ENCODE measurements at places on chromosomes 3 and 15.

DNA sequence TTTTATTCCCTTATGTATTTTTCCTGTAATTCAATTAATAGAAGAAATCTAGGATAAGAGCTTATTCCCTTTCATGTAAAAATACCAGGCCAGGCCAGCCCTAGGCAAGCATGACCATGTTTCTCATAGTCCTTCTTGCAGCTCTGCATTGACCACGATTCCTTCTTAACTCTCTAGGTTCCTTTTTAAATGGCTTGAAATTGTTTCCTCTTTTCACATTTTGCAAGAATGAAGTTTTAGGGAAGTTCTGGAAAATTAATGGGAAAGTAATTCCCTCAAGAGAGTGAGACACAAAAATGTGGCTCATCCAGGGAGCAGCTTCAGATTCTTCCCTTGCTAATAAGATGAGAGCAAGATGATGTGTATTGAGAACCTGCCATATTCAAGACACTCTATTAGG, 116.5 kb upstream of the FGF7 start:
- DNase-seq, result no peak

- no peak for DNase-seq
Observed at GRCh38 chr3:53190659-53191058, 29.6 kb downstream of the PRKCD start.

DNA sequence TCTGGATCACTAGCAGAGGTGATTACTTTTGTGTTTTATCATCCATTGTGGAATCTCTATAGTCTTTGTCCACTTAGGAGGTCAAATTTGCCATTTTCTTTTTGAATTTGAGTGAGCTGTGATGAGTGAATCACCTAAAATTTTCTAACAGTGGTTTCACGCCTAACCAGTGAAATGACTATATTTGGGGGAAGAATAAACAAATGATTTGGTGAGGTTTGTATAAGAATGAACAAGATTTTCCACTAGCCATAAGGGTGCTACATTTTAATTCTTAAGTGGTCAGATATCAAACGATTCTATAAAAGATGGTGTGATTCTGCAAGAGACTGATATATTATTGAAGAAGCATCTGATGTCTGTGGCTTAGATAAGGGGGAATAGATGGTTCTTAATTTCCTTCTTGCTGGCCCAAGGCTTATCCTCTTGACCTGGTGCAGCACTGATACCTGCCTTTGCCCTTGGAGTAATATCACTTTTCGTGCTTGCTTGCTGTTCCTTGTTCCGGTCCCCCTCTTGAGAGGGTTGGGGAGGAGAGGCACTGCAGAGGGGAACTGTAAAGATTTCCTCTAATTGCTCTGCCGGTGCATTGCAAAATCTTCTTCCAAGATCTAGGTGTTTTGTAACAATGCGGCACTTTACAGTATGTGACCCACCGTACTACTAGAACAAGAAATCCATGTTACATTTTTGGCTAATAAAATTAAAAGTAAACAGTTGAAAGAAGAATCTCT, 14.5 kb downstream of the C3orf20 start:
- no peak for DNase-seq

DNA sequence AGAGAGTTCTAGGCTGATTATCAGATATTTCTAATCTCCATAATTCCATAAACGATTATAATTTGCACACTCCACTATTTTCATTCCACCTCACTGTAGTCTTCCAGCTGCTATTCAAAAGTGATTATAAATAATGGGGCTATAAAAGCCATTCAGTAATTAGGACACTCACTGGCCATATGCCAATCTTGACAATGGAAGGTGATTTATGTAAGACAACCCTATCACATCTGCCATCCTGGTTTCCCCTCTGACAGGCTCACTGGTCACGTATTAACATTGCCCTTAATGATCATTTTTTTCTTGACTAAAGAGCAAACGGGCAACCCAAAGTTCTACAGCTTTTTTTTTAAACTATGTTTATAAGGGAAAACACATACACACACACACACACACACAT, 402.4 kb downstream of the MAGI1 start:
- no peak for DNase-seq

DNA sequence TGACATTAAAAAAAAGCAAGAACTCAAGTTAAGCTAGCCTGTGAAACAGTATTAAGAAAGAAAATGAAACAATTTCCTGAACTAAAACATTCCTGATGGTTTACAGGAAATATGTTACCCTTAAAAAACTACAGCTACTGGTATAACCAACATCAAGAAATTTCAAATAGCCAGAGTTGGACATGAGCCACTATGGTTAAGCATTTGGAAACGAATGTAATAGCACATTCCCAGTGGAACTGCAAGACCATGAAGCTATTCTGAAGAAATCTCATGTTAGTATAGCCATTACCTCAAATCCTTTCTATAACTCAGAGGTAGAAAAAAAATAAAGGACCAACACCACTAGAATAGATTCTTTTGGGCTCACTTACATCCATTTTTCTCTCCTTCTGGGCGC, 30.2 kb downstream of the CPNE4 start:
- DNase-seq, result no peak
